ENCODE measurements at places on chromosomes 7 and 10.

- no peak for DNase-seq
Observed at GRCh38 chr7:143296686-143297085, 8.5 kb downstream of the CASP2 start.

GRCh38 chr10:7687228-7687907 is 15.7 kb upstream of the ITIH2 start:
- peak; percentile 72 for DNase-seq

GRCh38 chr10:133279326-133280226 is 2.9 kb upstream of the ADAM8 start:
- DNase-seq = no peak

- no peak for DNase-seq
Observed at GRCh38 chr7:50982626-50983025, 199.9 kb upstream of the GRB10 start.

GRCh38 chr10:93070378-93071176 is 3.1 kb upstream of the CYP26A1 start:
- no peak for DNase-seq
